ENCODE measurements at places on chromosomes 16 and 17.

GRCh38 chr17:41125064-41125463 lies 1.1 kb upstream of the KRTAP4-12 start:
- no peak for DNase-seq

- DNase-seq = no peak
Observed at GRCh38 chr16:49492896-49493626, 119.5 kb downstream of the C16orf78 start.

DNA sequence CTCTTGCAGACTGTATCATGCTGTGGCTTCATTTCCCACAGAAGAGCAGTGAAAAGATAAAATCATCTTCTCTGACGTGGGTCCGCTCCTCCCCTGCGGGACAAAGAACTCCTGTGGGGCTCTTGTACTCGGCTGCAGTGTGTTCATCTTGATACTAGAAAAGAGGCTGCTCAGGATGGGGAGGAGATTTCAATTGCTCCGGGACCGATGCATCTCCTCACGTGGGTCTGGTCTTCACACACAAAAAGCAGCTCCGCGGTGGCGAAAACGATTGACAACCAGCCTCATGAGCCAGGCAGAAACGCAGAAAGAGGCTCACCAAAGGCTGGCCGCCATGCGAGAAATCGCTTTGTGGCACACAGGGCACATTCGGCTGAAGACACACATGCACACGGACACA lies 14.4 kb upstream of the KCNJ18 start:
- DNase-seq = no peak

DNA sequence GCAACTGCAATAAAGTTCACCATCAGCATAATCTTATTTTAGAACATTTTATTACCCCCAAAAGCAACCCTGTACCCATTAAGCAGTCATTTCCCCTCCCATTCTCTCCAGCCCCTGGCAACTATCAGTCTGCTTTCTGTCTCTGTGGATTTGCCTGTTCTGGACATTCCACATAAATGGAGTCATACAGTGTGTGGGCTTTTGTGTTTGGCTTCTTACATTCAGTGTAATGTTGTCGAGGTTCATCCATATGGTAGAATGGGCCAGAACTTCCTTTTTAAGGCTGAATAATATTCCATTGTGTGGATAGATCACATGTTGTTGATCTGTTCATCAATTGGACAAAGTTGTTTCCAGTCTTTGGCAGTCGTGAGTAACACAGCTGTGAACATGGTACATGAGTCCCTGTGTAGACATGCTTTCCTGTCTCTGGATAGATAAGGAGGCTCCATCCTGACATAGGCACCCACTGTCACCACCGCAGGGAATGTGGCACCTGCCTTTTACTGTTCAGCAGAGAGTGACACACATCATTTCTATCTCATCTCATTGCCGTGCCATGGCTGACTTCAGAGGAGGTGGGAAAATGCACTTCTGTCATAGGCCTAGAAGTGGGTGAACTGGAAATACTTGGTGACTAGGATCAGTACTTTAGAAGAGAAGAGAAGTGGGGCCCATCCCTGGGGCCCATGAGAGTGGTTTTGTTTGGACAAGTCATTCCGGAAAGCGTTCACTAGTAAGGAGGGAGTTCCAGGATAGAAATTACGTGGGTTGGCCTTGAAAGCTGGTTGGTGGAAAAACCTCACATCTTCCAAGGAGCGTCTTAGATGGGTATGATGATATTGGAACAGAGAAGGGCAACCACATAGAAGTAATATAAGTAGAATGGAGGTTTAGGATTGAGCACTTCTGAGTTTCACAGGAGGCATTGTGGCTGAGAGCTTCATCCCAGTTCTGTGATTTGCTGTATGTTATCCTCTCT lies 25.8 kb downstream of the EPN2 start:
- no peak for DNase-seq

- DNase-seq = no peak
Observed at GRCh38 chr17:69913616-69914015, 161.4 kb upstream of the KCNJ16 start.

DNA sequence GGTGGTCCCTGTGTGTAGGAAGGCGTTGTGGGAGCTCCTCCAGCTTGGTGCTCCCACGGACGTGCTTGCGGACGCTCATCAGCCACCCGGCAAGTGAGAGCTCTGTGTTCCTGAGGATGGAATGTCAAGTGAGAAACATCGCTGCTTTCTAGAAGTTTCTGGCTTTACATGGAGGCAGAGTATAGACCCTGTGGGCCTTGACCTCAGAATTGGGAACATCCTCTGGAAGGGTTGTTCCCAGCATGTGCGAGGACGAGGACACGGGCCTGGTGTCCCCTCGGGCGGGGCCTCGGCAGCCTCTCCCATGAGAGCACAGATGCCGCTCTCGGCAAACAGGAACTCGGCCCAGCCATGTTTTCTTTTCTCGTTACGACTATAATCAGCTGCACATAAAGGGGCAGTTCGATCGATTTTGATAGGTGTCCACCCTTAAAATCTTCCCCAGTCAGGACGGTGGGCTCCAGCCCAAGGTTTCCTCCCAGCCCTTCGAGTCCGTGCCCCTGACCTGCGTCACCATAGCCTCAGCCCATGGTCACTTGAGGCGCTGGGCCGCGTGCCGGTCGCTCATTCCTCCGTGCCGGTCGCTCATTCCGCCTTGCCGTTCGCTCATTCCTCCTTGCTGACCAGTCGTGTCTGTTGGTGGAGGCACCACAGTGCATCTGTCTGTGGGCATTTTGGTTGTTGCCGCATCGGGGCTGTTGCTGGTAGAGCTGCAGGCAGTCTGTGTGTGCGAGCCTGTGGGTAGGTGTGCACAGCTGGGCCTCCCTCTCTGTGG lies 91.3 kb upstream of the ZNF750 start:
- no peak for DNase-seq

DNA sequence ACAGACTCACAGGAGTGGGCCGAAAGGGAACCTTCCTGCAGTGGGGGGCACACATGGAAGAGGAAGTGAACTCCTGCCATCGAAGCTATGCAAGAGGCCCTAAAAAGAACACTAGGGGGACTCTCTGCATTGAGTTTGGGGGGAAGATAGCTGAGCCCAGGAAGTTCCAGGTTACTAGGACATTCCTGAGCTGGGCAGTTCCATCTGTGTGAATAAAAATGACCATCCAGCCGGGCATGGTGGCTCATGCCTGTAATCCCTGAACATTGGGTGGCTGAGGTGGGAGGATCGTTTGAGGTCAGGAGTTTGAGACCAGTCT lies 211.8 kb downstream of the ZNF423 start:
- DNase-seq = no peak

DNA sequence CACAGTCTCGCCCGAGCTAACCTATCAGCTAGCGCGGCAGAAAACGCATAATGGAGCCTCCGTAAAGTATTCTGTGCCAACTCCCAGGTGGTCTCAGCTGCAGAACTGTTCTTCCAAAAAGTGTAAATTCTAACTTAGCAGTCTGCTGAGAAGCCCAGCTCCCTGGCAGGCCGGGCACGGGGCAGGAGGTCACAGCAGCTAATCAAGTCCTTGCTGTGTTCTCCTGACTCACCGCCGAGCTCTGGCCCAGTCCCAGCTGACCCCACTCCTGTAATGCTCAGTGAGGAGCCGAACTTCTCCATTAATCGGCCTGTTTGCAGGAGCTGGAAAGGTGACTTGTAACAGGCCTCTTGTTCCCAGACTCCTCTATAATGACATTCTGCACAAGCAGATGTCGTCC lies 193.3 kb downstream of the IRX3 start:
- no peak for DNase-seq

DNA sequence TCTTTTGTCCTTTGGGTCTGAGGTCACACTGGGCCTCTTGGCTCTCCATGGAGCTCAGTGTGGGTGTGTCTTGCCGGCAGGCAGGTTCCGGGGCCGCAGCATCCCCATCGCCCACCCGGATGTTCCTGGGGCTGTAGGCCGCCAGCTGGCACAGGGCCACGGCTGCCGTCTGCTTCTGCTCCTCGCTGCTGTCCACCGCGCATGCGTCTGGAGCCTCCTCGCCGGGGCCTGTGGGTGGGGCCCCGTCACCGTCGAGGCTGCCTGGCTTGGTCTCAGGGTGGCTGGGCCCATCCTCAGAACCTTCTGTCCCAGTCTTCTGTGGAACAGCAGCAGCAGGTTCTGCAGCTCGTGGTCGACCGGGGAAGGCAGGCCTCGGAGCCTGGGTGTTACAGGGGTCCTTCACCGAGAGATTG lies 9.6 kb downstream of the ZNF750 start:
- no peak for DNase-seq

DNA sequence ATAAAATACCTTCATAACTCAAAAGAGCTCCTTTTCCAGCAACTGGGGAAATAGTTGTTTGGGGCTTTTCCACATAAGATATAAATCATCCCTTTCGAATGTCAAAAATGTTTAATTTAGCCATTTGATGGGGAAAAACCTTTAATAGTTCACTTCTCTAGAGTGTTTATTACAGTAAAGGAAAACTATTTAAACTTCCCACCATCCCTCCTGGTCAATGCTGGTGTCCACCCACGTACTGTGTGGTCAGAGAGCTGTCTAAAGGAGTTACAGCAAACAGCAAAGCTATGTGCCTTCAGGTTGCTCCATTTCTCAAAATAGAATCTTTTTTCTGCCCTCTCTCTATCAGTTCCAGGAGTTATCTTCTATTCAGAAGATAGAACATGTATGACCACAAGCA lies 33.5 kb downstream of the KANSL1 start:
- no peak for DNase-seq

DNA sequence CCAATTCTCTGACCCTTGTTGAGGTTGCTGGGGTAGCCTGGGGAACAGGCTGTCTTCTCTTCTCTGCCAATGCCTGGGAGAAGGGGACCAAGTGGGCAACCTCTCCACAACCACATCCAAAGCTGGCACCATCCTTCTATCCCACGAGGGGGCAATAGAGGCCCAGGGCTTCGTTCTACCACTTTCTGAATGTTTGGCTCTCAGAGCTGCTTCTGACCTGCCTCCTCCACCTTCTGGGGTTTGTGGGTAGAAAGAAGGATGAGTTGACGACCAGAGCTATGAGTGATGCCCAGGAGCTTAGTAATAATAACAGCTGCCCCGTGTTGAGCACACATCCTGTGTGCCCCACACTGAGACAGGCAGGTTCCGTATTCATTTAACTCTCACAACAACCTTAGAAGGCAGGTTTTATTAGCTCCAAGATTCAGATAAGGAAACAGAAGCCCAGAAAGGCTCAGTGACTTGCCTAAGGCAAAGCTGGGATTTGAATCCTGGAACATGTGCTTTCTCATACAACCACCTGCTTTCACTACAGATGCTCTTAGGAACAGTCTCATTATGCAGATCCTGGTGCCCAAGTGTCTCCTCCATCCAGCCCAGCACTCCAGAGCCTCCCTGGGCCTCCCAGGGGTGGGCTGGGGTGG lies 11.1 kb downstream of the TSPOAP1 start:
- peak; percentile 53 for DNase-seq

DNA sequence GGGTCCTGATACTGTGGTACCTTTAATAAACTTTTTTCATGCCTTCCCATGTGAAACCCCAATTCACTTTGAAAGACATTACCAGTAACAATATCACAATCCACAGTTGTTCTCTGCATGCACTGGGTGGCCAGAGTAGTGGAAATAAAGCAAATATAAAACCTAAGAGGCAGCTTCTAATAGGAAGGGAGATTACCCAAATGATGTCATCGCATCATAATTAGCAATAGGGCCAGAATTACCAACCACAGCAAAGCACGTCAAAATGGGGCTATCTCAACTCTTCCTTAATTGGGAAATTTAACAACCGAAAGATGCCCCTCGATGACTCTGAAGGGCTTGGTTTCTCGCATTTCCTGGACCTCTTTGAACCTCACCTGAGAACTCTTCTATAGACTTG lies 224.8 kb downstream of the GRIN2A start:
- no peak for DNase-seq

- no peak for DNase-seq
Observed at GRCh38 chr17:57468932-57469775, 212.8 kb downstream of the MSI2 start.

DNA sequence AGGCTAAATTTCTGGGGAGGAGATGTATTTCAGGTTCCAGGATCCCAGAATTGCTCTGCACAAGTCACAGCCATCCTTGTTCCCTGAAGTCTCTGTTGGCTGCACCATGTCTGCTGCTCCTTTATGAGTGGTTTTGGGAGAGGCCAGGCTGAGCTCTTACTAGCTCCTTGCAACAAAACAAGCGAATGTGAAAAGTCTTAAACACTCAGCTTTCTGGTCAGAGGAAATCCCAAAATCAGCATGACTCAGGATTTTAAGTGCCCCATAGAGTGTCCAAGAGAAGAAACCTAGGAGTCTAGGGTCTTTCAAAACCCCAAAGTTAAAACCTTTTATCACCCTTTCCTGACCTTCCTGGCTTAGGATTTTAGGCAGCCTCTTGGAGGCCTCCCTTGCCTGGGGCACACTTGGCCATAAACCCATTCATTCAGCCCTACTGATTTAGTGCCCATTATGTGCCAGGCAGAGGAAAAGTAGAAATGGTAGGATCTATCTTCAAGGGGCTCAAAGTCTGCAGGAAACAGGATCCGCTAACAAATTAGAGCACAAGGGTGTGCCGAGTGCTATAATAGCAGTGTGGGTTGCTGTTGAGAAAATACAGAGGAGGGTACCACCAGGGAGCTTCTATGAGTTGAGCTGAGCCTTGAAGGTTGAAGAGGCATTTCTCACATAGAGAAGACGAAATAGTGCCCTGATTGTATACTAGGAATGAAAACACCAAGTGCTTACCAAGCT lies 36.9 kb downstream of the SOST start:
- no peak for DNase-seq
